Ovary (tissue), 10 donors: ENCODE measurements at places on chromosomes 6 and 20. TPM values are rescaled to one million over a fixed set of nuclear protein-coding genes. Genes with fewer than 3 reads are reported as not detected.

The FBXO5 gene
- polyA plus RNA-seq: 5.5 TPM

The IP6K3 gene
- polyA plus RNA-seq: 0.11 TPM

The TIAM2 gene
- polyA plus RNA-seq: 9.1 TPM

The NR2E1 gene
- not detected for polyA plus RNA-seq

The BHLHE23 gene
- not detected for polyA plus RNA-seq

The FGD2 gene
- polyA plus RNA-seq: 2.3 TPM

The HLA-DRB1 gene
- 95.9 TPM for polyA plus RNA-seq

The PTCHD4 gene
- polyA plus RNA-seq: 0.55 TPM

The DLL1 gene
- polyA plus RNA-seq: 2.4 TPM

The TMEM151B gene
- polyA plus RNA-seq: not detected

The RGS17 gene
- polyA plus RNA-seq: 0.30 TPM

The RSPH9 gene
- 0.25 TPM for polyA plus RNA-seq

The CD83 gene
- 29.4 TPM for polyA plus RNA-seq

The OLIG3 gene
- not detected for polyA plus RNA-seq

The SLC17A9 gene
- 2.6 TPM for polyA plus RNA-seq

The ADGRB3 gene
- polyA plus RNA-seq: 2.3 TPM

The ALDH8A1 gene
- 0.21 TPM for polyA plus RNA-seq

The CST5 gene
- polyA plus RNA-seq: not detected

The FAM209B gene
- polyA plus RNA-seq: 0.22 TPM

The DDX39B gene
- 278 TPM for polyA plus RNA-seq

The PNLDC1 gene
- 1.1 TPM for polyA plus RNA-seq

The TOMM34 gene
- polyA plus RNA-seq: 20.1 TPM

The DEF6 gene
- polyA plus RNA-seq: 2.7 TPM

The TRIM39 gene
- 11.8 TPM for polyA plus RNA-seq

The CDH26 gene
- polyA plus RNA-seq: 0.52 TPM

The TMEM200A gene
- 17.7 TPM for polyA plus RNA-seq

The ADA gene
- polyA plus RNA-seq: 2.8 TPM

The NKX2-4 gene
- polyA plus RNA-seq: not detected

The DDX43 gene
- 0.83 TPM for polyA plus RNA-seq

The BPIFB1 gene
- not detected for polyA plus RNA-seq

The MYCT1 gene
- 17.9 TPM for polyA plus RNA-seq

The DEFB112 gene
- not detected for polyA plus RNA-seq

The TMEM239 gene
- not detected for polyA plus RNA-seq

The CST7 gene
- 1.1 TPM for polyA plus RNA-seq

The TMEM14B gene
- 92.2 TPM for polyA plus RNA-seq

The ZC2HC1B gene
- not detected for polyA plus RNA-seq

The HLA-DQA1 gene
- 10.8 TPM for polyA plus RNA-seq

The METTL24 gene
- 5.6 TPM for polyA plus RNA-seq

The NKX2-2 gene
- polyA plus RNA-seq: not detected

The NRSN1 gene
- not detected for polyA plus RNA-seq

The HTR1B gene
- 0.63 TPM for polyA plus RNA-seq

The SLC22A16 gene
- 0.63 TPM for polyA plus RNA-seq

The CCN6 gene
- polyA plus RNA-seq: not detected

The CGAS gene
- 3.5 TPM for polyA plus RNA-seq

The F13A1 gene
- 19.6 TPM for polyA plus RNA-seq

The PPP1R3G gene
- 0.90 TPM for polyA plus RNA-seq

The C20orf144 gene
- 0.05 TPM for polyA plus RNA-seq

The SLC44A4 gene
- polyA plus RNA-seq: 1.8 TPM

The MCCD1 gene
- polyA plus RNA-seq: not detected

The SYCP2L gene
- polyA plus RNA-seq: 0.41 TPM

The EMILIN3 gene
- 4.2 TPM for polyA plus RNA-seq

The OR2J3 gene
- polyA plus RNA-seq: not detected

The COL9A3 gene
- 3.0 TPM for polyA plus RNA-seq

The CRISP2 gene
- polyA plus RNA-seq: 0.06 TPM

The CBLN4 gene
- 0.77 TPM for polyA plus RNA-seq

The GINS1 gene
- 1.2 TPM for polyA plus RNA-seq

The KCNK16 gene
- polyA plus RNA-seq: not detected

The ENPP1 gene
- polyA plus RNA-seq: 5.4 TPM

The SAYSD1 gene
- 14.1 TPM for polyA plus RNA-seq

The GJA1 gene
- polyA plus RNA-seq: 464 TPM
